ENCODE measurements at places on chromosomes 7 and 10. TPM values are rescaled to one million over a fixed set of nuclear protein-coding genes. Genes with fewer than 3 reads are reported as not detected.

Gene PDE1C
- 3.7 TPM for total RNA-seq

Gene KCND2
- total RNA-seq: not detected

Gene IL2RA
- not detected for total RNA-seq

Gene CALML5
- total RNA-seq: not detected

Gene MEIG1
- 2.5 TPM for total RNA-seq

Gene FAM25A
- total RNA-seq: not detected

Gene TAS2R4
- total RNA-seq: 0.12 TPM
